Fibroblast of skin of left biceps (primary cell): ENCODE measurements at places on chromosomes 11 and 22.

GRCh38 chr11:66326261-66327111 is 9.6 kb upstream of the CD248 start:
- DNase-seq: no peak

GRCh38 chr11:101348786-101349185 is 219.2 kb upstream of the PGR start:
- DNase-seq: no peak

- DNase-seq: no peak
Measured at GRCh38 chr11:45751430-45751829, 53.5 kb upstream of the SLC35C1 start.

DNA sequence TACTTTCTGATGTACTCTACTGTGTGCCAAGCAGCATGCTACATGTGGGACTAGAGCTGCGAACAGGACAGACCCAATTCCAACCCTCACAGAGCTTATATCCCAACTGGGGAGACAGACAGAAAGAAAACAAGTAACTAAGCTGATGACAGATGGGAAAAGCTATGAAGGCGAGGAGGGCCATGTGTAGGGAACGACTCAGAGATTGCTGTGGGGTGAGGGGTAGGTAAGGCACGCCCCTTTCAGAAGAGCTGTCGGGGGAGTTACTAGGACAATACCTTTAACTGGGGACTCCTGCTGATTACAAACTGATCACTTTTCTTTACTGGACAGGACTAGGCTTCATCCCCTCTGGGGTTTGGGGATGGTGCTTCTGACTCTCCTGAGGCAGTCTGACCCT is 48.9 kb downstream of the ST3GAL4 start:
- no peak for DNase-seq

DNA sequence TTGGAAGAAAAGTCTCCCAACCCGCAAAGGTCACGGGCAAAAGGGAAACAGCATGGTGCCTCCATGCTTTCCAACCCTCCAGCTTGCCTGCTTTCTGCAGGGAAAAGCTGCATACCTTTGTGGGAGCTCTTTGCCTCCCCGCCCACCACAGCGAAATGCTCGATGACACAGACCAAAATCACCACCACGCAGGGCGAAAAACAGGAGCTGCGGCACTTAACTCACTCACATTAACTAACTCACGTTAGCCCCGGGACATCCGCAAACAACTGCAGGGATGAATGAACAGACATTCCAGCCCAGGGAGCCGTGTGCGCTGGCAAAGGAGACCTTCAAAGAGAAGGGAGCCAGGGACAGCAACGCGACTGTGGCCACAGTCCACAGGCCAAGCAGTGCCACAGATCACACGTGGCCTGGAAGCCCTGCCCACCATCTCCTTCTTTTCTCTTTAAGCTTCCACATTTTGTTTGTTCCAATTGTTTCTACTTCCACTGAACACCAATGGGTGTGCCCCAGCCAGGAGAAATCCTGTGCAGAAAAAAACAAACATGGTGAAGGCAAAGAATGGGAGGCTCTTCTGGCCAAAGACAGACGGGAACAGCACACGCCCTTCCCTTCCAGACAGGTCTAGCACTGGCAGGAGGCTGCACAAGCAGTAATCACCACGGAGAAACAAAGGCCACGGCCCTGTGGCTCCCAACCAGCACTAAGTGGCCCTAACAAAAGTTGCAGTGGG is 39.3 kb downstream of the DUSP8 start:
- no peak for DNase-seq

- DNase-seq: peak; percentile 63
Measured at GRCh38 chr11:95322539-95322938, 91.5 kb upstream of the SESN3 start.

- DNase-seq: no peak
Measured at GRCh38 chr11:28169816-28170215, 61.6 kb downstream of the METTL15 start.

DNA sequence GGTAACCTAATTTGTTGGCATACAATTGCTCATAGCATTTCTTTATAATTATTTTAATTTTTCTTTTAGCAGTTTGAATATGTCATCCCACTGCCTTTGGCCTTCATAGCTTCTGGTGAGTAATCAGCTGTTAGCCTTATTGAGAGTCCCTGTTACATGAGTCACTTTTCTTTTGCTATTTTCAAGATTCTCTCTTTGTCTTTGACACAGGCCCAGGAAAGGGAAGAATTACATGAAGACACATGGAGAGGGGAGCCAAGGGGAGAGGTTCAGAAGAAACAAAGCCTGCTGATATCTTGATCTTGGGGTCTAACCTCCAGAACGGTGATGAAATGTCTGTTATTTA is 418.2 kb downstream of the METTL15 start:
- DNase-seq: no peak

- no peak for DNase-seq
Measured at GRCh38 chr11:20351136-20351535, 12.4 kb upstream of the HTATIP2 start.

DNA sequence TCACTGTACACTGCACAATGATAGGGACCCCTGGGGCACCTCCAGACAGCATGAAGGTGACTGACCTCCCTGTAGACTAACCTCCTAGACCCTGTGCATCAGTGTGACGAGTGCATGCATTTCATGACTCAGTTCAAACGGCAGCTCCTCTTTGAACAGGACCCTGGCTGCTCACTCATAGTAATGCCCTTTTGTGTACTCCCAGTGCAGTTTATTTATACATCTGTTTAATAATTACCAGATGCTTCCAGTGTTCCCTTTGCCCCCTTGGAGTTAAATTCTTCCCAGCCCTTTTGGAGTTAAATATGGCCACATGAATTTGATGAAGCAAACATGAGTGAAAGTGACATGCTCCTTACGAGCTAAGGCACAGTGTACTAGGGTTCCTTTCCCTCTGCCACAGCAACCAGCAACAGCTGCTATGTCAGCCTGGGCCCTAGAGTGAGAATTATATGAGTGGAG is 72.4 kb downstream of the PANX1 start:
- no peak for DNase-seq

GRCh38 chr22:27780161-27780575 is 21.4 kb downstream of the MN1 start:
- no peak for DNase-seq

GRCh38 chr11:111983187-111983986 is 41.8 kb upstream of the DLAT start:
- no peak for DNase-seq

GRCh38 chr11:132504501-132505041 is 1027.7 kb downstream of the OPCML start:
- DNase-seq: no peak
